ENCODE measurements at places on chromosomes 6 and 20. TPM values are rescaled to one million over a fixed set of nuclear protein-coding genes. Genes with fewer than 3 reads are reported as not detected.

The JAG1 gene
- 75.8 TPM for total RNA-seq

The ZNF341 gene
- 2.3 TPM for total RNA-seq

The ZNF311 gene
- total RNA-seq = 0.56 TPM

The REM1 gene
- total RNA-seq = not detected

The ADGB gene
- total RNA-seq = not detected

The RNF39 gene
- 0.36 TPM for total RNA-seq

The DNAH8 gene
- total RNA-seq = not detected
